ENCODE measurements at places on chromosomes 16 and 17.

DNA sequence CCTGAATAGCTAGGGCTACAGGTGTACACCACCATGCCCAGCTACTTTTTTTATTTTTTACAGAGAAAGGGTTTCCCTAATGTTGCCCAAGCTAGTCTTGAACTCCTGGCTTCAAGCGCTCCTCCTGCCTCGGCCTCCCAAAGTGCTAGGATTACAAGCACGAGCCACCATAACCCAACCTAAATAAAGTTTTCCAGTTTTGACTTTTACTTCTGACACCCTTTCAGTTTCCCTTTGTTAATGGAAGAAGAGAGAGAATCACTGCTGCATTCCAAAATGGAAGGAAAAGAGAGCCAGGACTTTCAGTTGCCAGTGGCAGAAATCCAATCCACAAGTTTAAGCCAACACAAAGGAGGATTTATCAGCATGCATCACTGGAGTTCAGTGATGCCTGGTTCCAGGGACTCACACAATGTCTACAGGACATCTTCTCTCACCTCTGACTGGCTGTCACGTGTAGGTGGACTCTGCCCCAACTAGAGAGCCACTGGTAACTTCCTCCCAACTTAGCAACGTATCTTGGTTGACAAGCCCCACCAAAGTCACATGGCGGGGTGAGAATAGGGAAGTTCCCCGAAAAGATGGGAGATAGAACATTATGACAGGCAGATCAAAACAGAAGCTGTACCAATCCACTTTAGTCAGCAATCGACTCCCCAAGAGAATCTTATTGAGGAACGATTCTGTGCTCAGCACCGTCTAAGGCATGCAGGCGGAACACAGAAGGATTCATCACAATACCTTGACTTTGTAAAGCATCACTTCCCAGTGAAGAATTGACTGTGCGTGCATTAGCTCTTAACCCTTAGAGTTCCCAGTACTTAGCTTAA lies 46.5 kb downstream of the GAS7 start:
- no peak for DNase-seq

- DNase-seq = no peak
These were observed 513 bp downstream of the ADAM11 start for GRCh38 chr17:44759086-44759915.

- DNase-seq = no peak
These were observed 24.0 kb downstream of the GINS2 start for GRCh38 chr16:85664580-85665372.

GRCh38 chr17:27940503-27941428 lies 47.6 kb upstream of the LYRM9 start:
- no peak for DNase-seq

GRCh38 chr17:17771498-17772201 lies 65.1 kb downstream of the SREBF1 start:
- DNase-seq = no peak

GRCh38 chr17:35010093-35010492 lies 29.8 kb downstream of the LIG3 start:
- DNase-seq = no peak

DNA sequence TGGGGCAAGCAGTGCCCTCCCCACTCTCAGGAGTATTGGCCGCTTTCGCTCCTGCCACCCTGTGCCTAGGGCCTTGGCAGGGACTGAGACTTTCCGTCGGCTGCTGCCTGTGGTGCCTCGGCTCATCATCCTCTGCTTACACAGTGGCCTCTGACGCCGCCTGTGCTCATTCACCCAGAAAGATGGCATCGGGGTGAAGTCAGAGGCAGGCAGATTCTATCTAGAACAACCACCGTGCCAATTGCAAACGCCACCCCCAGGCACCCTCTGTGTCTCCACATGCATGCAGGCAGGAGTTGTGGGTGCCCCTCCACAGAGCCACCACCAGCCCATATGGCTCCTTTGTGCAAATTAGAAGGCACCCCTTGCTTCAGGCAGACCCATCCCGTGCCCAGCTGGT lies 154.2 kb upstream of the GSE1 start:
- DNase-seq = peak; percentile 84

- no peak for DNase-seq
These were observed 26.8 kb downstream of the DCUN1D3 start for GRCh38 chr16:20873331-20873730.

DNA sequence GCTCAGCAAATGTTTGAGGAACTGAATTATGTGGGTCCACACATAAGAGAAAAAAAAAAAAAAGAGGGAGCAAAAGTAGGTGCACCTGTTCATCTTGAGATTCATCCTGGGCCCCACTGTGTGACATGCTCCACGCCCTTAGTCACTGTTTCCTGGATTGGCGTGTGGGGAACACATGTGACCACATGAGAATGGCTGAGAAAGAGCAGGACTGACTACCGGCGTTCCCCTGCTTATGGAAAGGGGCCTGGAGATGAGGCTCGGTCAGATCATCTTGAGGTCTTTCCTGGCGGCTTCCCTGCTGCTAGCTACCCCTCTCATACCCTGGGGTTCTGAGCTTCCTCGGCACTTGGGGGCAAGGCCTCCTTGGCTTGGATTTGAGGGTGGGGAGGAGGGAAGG lies 3.9 kb downstream of the DEXI start:
- no peak for DNase-seq

- DNase-seq = no peak
These were observed 10.1 kb downstream of the THRA start for GRCh38 chr17:40072735-40073346.

GRCh38 chr17:39706921-39707337 lies 7.1 kb downstream of the ERBB2 start:
- DNase-seq = no peak

DNA sequence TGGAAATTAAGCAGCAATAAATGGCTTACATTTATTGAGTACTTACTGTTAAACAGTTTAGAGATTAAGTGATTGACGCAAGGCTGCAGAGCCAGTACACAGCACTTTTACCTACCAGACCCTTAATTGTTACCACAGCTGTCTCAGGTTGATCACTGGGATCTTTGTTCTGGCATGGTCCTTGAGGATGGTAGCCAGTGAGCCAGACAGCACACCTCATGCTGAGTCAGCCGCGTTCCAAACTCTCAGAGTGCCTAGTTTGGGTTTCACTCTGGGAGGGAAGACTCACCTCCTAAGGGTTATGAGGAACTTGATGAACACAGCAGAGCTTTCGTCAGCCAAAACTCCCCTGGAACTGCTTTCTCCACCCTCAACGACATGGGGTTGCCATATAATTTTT lies 20.4 kb downstream of the CDH3 start:
- DNase-seq = no peak

DNA sequence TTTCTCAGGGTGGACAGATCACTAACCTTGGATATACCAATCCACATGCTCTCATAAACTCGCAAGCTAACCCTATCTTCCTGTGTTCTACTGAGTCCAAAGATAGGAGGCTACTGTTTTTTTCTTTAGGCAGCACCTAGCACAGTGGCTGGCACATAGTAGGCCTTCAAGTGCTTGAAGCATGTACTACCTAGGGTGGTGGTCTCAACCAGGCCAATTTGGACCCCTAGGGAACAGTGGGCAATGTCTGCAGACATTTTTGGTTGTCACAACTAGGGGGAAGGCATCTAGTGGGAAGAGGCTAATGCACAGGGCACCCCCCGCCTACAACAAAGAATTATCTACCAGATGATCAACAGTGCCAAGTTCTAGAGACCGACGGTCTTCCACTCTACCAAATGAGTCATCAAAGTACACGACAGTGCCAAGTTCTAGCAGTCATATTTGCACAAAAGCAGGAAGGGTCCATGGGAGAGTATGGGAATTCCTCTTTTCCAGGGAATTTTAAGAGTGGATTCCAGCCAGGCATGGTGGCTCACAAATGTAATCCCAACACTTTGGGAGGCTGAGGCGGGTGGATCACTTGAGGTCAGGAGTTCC lies 390.3 kb downstream of the SLC39A11 start:
- no peak for DNase-seq

- DNase-seq = peak; percentile 22
These were observed 1.3 kb downstream of the NETO2 start for GRCh38 chr16:47142486-47142820.

- DNase-seq = no peak
These were observed 121.1 kb downstream of the WWOX start for GRCh38 chr16:78220571-78220970.

GRCh38 chr17:75504347-75505151 lies 10.8 kb downstream of the CASKIN2 start:
- DNase-seq = no peak

DNA sequence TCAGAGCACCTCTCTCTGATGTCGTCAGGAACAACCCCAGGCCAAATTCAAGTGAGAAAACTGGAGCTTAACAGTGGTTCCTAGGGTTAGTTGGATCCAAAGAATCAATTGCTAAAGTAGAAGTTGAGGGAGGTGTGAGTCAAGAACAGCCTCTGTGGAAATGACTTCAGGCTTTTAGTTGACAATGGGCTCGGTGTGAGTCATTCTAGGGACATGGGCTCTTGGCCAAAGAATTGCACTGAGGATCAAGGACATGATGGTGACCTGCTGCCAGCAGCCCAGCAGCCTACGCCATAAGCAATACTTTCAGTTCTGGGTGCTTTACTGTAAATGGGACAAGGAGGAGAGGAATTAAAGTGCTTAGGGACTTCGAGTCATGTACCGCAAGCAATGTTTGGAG lies 32.1 kb upstream of the SMURF2 start:
- no peak for DNase-seq

GRCh38 chr16:62014319-62014923 lies 21.8 kb downstream of the CDH8 start:
- no peak for DNase-seq

DNA sequence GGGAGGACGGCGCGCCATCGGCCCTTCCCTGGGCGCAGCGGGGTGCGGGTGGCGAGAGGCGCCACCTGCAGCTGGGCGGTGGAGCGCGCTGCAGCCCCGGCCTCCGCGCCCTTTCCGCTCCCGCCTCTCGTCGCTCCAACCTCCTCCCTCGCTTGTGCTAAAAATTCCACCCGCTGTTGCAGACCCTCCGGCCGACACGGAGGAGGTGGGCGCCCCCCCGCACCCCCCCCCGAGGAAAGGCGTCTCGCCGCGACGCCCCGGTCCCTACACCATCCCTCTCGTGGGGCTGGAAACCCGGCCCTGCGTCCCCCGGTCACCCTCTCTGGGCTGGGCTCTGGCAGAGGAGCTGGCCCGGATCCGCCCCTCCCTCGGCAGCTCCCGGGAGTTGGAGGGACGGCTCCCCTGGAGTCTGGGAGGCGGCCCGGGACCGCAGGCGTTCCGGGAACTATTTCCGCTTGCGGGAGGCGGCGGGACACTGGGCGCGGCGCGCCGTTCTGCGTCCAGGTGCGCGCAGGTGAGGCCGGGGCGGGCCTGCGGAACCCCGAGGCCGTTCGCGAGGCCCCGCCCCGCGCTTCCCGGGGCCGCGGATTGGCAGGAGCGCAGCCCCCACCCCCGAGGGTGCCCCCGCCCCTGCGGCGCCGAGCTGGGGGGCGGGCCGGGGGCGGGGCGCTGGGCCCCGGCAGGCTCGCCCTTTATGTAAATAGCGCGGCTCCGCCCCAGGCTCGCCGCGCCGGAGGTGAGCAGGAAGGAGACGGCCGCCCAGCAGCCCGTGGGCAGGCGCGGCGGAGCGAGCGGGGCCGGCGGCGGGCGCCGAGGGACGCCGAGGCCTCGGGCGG lies at the start of gene LLGL2:
Gene LLGL2, plus strand, starts transcription at position 728 of the 836 bp plus-strand sequence. CDS start 17,730 bp downstream, outside the sequence.
- DNase-seq = peak; percentile 38

DNA sequence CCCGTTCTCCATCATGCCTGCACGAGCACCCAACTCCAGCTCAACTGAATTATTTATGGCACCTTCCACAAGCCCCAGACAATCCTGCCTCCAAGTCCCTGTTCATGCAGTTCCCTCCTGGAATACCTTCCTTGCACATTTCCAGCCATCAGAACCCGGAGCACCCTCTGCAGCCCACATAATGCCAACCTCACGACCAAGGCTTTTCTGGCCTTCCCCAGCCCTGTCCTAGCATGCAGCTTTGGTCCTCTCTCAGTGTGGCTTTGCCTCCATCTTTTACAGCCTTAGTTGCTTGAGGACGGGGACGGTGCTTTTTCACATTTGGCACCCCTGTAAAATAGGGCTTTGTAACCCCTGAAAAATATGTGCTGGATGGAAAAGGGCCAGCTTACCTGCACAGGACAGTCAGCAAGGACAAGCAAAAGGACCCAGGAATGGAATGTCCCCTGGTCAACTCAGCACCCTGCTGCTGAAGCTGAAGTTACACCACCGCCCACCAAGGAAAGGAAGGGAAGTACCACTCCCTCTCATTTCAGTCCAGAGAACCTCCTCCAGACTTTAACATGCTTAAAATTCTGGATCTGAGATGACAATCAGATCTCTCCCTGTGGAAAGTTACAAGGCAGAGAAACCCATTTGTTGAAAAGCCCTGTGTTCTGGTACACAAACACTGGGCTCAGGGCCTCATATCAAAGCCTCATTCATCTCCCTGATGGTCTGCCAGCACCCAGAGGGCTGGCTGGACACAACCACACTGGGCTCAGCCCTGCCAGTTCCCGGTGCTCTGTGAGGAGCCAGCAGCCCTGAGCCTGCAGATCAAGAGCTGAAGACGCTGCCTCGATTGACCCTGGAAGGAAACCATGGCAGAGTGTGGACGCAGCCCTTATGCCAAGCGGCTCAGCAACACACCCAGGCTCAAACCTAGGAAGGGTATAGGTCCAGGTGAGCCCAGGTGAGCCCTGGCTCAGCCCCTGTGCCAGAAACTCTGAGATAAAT lies 2.9 kb downstream of the SLC39A11 start:
- DNase-seq = no peak

- DNase-seq = no peak
These were observed 7.2 kb downstream of the USP7 start for GRCh38 chr16:8956265-8957062.
